Fibroblast of skin of scalp (primary cell): ENCODE measurements at places on chromosomes 4 and X.

DNA sequence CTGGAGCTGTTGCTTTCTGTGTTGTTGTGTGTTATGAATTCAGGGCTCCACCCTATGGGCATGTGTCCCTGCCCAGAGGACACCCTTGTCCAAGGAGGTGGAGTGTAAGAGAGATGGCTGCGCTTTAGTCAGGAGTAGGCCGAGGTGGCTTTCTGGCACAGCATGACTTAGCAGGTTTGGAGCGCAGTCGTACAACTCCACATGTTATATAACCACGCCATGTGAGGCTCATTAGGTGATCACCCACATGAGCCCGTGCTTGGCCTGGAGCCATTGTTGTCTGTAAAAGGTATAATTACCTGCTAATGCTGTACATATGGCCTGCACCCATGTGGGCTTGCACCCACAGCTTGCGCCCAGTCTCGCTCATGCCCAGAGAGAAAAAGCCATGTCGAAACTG is 15.8 kb upstream of the ANAPC4 start:
- no peak for DNase-seq

- peak; percentile 37 for DNase-seq
Observed at GRCh38 chr4:58809366-58809765, 1699.2 kb upstream of the IGFBP7 start.

- no peak for DNase-seq
Observed at GRCh38 chr4:152159773-152160172, 376.1 kb downstream of the FBXW7 start.

DNA sequence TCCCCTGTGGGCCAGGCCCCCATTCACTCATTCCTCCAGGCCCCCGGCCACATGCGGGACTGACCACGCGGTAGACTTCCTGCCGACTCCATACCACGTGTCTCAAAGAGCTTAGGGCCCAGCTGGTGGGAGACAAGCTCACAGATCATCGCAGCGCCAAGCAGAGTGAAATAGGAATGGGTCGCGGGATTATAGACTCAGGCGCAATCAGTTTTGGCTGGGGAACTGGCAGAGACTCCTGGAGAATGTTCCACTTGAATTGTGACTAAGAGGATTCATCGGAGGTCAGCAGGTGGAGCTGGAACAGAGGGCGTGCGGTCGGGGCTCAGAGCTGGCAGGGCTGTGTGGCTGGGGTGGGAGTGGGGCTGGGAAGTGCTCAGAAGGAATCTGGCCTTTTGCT is 15.6 kb downstream of the ATP2B3 start:
- DNase-seq, result no peak

GRCh38 chrX:119455264-119455663 is 13.0 kb upstream of the SLC25A5 start:
- peak; percentile 18 for DNase-seq

DNA sequence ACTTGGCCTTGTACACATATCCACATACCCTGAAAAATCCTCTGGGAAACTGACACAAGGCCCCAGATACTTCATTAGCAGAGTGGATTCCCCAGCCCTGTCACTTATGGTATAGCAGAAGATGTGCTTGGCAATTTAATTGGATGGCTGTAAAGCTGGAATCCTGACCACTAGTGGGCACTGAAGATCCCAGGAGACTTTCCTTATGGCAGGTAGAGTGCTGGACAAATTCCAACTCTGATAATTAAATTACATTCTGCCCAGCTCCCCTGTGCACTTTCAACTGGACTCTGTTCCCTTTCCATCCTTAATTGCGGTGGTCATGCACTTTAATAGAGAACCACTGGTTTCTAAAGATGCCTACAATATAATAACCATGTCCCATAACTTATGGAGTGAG is 119.8 kb downstream of the DCK start:
- DNase-seq, result no peak

DNA sequence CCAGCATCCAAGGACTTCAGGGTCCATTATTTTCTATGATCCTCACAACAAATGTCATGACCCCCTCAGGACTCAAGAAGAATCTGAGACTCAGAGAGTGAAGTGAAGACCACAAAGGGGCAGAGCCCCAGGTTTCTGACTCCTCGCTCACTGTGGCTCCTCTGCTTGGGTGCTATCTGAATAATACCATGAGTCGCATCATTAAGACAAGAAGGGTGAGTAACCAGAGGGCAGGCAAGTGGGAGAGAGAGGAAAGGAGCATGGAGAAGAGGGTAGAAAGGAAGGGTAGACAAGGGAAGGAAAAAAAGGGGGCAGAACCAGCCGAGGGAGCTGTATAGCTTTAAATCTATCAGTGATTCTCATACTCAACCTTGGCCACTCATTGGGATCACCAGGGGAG is 15.5 kb upstream of the HSD17B10 start:
- no peak for DNase-seq

- no peak for DNase-seq
Observed at GRCh38 chr4:102519925-102520324, 18.8 kb downstream of the NFKB1 start.

- DNase-seq, result no peak
Observed at GRCh38 chr4:72587334-72587733, 18.3 kb upstream of the ADAMTS3 start.

GRCh38 chr4:2245057-2245786 is 3.3 kb upstream of the HAUS3 start:
- DNase-seq, result no peak

GRCh38 chr4:108033348-108033747 is 43.7 kb downstream of the HADH start:
- no peak for DNase-seq

GRCh38 chr4:1321946-1322650 is 24.9 kb upstream of the UVSSA start:
- no peak for DNase-seq

- peak; percentile 97 for DNase-seq
Observed at GRCh38 chr4:38322714-38323113, 341.3 kb upstream of the KLF3 start.

DNA sequence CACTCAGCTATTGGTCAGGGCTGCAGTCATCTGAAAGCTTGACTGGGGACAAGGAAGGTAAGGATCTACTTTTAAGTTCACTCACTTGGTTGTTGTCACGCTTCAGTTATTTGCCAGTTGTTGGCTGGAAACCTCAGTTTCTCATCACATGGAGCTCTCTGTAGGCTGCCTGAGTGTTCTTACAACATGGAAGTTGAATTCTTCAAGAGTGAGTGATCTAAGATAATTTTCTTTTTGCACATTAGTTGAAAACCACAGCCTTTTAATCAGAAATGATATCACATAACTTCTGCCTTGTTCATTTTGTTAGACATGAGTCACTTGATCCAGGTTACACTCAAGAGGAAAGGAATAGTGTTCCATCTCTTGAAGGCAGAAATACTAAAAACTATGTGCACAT is 552.7 kb downstream of the RAPGEF2 start:
- peak; percentile 33 for DNase-seq

DNA sequence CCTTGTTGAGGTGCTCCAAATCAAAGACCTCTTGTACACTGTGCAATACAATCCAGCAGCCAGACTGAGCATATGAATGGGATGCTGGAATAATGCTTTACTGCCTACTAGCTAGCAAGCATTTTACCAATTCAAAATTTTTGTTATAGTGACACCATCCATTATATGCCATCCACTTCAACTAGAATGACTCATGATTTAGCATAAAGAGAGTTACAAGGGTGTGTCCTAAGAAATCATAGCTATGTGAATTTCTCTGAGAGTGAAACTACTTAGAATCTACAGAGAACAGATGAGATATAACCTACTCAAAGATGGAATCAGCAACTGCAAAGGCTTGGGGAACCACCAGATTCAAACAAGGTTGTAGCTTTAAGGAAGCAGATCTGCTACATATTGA is 221.9 kb downstream of the LHFPL1 start:
- no peak for DNase-seq
